Dermis blood vessel endothelial cell (primary cell): ENCODE measurements at places on chromosomes 11 and 22.

- DNase-seq: no peak
These were observed 90.6 kb downstream of the ATM start for GRCh38 chr11:108313444-108313843.

GRCh38 chr11:31801298-31801702 is 9.8 kb downstream of the PAX6 start:
- DNase-seq: no peak

- DNase-seq: no peak
These were observed 27.9 kb downstream of the RNF169 start for GRCh38 chr11:74776546-74776945.

GRCh38 chr11:26613759-26614158 is 41.7 kb upstream of the MUC15 start:
- no peak for DNase-seq

- DNase-seq: no peak
These were observed 304.9 kb downstream of the BRD1 start for GRCh38 chr22:49522582-49523373.

GRCh38 chr22:25774575-25775026 is 32.6 kb downstream of the MYO18B start:
- peak; percentile 34 for DNase-seq

- DNase-seq: no peak
These were observed 5.4 kb downstream of the SHISA8 start for GRCh38 chr22:41909310-41910049.

- no peak for DNase-seq
These were observed 309.2 kb upstream of the DDI1 start for GRCh38 chr11:103727262-103727661.
